ENCODE measurements at places on chromosomes 13 and 19.

- DNase-seq = no peak
Observed at GRCh38 chr13:94435604-94436226, 43.8 kb downstream of the DCT start.

DNA sequence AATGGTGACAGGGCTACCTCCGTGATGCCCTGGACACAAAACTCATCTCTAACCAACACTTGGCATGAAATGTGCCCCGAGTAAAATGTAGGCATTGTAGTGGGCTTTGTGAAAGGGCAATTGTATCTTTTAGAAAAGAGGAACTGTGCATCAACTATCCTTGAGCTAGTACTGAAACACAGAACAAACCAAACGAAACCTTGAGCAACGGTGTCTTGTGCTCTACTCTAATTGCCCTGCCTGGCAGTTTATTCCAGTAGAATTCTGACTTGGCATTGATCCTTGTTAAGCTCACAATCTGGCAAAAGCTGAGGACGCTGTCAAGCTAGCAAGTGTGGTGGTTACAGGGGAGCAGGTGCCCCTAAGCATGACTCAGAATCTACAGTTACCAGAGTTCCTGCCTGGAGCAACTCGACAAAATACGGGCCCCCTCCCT lies 707.1 kb upstream of the SPRY2 start:
- DNase-seq = no peak

GRCh38 chr13:107422421-107422820 lies 792.9 kb downstream of the LIG4 start:
- no peak for DNase-seq

- DNase-seq = no peak
Observed at GRCh38 chr13:25910243-25910642, 141.6 kb downstream of the SHISA2 start.

- DNase-seq = no peak
Observed at GRCh38 chr13:19713186-19713965, 69.4 kb downstream of the PSPC1 start.

- DNase-seq = no peak
Observed at GRCh38 chr13:26528527-26528926, 29.0 kb upstream of the WASF3 start.

DNA sequence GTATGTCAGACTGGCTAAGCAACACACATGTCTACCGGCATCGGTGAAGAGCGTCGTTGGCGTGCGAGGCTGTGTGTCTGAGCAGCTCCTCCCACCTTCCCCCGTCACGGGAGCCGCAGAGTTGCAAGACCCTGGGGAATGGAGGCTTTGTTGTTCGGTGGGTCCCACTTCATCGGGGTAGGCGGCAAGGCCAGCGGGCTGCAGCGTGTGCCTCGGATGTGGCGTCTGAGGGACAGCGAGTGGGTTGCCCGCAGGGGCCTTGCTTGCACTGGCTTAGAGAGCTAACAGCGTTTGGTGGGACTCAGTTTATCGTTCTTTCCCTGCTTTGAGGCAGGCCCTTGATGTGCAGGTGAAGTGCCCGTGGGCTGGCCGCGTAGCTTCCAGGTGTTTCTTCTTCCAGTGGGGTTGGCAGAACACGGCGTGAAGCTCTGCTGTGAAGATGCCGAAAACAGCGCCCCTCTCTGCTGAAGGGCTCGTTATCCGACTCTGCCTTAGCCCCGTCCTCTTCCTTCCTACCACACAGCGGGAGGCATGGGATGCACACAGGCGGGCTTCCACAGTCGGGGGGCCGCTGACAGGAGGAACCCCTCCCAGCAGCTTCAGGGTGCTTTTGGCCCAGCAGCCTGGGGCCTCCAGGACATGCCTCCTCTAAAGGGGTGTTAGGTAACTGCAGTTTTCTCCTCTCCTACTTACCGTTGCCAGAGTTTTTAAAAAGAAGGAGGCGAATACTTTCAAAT lies 85.2 kb downstream of the ATP11A start:
- DNase-seq = no peak

DNA sequence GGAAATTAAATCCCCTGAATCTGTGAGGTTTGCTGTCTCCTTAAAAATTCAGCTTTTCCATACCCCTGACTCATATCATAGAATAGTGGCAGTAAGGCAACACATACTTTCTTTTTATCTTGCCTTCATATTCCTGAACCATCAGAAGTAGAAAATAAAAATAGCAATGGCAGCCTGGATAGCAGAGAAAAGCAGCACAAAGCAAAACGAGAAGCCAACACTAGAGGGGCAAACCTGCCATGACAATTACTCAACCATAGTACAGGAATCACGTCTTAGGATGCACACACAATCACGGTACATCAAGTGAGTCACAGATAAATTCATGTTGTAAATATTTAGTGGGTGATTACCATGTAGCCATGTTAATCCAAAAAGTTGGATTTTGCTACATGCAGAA lies 343.0 kb downstream of the ITGBL1 start:
- DNase-seq = no peak

DNA sequence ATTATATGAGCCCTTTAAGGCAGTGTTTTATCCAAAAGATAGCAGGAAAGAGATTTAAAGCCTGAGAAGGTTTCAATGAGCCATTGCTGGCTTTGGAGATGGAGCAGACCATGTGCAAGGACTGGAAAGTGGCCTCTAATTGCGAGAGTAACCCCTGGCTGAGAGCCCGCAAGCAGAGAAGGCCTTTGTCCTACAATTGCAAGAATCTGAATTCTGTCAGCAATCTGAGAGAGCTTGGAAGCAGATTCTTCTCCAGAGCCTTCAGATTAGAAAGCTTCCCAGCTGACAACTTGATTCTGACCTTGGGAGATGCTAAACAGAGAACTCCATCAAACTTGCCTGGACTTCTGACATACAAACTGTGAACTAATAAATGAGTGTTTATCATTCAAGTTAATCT lies 528.7 kb upstream of the KLF12 start:
- DNase-seq = no peak

DNA sequence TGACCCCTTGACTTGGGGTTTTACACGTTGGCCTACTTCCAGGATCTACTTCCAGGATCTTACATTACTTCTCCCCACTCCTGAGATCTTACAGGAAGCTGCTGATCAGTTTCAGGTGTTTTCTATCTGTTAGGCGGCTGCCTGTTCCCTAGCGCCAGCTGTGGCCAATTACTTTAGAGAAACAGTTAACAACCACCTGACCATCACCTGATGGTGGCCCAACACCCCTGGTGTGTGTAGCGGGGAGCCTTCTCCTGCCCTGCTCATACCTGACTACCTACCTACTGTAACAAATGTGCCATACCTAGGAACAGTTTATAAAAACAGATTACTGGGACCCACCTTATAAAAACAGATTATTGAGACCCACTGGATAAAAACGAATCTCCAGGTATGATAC lies 2.8 kb upstream of the POP4 start:
- no peak for DNase-seq

DNA sequence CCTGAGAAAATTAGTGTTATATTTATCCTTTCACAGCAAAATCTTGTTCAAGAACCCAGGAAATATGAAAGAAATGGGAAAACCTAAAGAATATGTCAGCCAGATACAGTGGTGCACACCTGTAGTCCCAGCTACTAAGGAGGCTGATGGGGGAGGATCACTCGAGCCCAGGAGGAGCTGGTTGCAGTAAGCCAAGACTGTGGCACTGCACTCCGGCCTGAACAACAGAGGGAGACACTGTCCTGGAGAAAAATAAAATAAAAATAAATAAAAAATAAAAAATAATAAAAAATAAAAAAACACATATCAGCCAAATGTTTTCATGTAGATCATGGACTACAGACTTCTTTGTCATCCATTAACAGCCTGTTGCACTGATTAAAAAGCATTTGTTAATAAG lies 244.8 kb upstream of the KLHL1 start:
- no peak for DNase-seq

DNA sequence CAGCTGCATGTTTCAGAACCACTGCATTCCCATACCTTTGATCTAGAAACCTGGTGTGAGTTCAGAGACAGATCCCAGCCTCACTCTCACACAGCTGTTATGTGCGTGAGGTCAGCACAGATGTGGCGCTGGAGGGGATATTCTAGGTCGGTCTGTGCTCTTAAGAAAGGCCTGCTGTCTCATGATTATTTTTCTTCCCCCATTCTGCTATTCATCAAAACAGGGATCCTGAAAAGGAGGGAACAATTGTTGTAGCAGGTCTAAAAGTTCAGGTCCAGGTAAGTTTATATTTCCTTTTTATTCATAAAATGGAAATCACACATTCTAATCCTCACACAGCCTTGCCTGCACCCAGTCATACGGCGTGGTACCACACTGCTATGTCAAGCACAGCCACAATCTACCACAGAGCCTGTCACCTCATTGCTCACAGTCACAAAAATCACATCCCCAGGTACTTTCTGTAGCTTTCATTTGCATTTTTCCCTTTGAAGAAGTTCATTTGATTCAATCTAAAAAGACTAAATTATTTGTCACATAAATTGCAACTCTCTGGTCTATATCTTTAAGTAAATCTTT lies 867 bp downstream of the ZNF546 start:
- no peak for DNase-seq

- DNase-seq = no peak
Observed at GRCh38 chr13:40342901-40343300, 323.5 kb downstream of the FOXO1 start.

- no peak for DNase-seq
Observed at GRCh38 chr19:17405250-17406045, at the start of gene BST2. TSS of gene BST2 (minus strand) at chr19:17405630. CDS start at chr19:17405575, 55 bp downstream.

DNA sequence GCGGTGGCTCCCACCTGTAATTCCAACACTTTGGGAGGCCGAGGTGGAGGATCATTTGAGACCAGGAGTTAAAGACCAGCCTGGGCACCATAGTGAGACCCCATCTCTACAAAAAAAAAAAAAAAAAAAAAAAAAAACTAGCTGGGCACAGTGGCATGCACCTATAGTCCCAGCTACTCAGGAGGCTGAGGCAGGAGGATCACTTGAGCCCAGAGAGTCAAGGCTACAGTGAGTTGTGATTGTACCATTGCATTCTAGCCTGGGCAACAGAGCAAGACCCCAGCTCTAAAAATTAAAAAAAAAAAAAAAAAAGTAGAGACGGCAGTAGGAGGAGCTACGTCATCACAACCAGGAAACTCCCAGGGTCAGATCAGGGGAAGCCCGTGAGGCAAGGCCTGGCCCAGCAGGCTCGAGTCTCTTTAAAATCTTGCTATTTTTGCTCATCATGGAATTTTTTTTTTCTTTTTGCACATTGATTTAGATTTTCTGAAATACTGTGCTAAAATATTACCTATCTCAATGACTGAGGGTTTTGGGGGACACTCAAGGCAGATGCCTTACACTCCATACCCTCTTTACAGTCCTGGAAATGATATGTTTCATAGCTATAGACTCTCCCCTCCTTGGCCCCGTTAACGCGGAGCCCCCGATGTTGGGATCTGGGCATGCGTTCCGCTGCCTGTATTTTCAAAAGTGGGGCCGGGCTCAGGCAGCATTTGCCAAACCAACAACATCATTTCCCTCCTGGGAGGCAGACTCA lies 44.4 kb upstream of the USE1 start:
- no peak for DNase-seq

GRCh38 chr19:10152100-10152499 lies 32.4 kb upstream of the EIF3G start:
- no peak for DNase-seq

DNA sequence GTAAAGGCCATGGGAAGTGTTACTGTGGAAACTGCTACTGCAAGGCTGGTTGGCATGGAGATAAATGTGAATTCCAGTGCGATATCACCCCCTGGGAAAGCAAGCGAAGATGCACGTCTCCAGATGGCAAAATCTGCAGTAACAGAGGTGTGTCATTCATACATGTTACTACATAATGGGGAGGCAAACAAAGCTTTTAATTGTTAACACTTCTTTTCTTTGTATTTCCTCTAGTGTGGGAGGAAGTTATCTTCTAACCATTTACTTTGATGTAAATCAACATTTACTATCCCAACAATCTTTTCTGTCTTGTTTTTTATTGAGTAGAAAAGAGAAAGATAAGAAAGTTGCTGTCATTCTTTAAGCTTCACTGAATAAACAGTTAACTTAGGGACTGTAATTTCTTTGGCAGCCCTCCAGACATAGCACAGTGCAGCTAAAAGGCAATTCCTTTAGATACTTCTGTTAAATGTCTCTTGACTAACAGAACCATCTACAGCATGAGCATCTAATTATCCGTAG lies 126.9 kb downstream of the ITGBL1 start:
- DNase-seq = no peak

DNA sequence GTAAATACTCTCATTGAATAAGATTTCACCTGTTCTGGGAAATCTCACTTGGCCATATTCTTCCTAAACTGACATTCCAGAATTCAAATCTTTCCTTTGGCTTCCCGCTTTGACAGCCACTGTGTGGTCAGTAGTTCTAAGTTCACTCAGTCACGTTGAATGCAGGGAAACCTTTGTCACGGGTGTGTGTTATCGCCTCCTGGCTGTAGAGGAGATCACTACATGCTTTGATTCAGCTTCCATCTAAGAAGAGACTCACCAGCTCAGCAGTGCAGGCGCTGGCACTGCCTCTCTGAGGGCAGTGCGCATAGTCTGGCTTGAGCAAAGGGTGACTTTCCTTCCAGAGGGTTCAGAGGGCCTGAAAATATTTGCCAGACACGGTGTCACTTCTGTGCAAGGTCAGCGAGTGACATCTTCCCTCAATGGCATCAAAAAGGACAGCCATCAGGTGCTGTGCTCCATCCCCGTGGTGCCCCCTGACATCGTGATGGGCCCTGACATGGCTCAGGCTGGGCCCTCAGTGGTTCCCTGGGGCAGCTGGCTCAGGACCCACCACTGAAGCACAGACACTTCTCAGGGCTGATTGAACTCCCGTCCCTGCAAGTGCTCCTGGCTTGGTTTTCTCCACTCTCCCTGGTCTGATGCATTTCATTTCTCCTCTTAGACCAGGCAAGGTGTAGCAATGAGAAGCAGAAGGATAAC lies 635.4 kb upstream of the ARGLU1 start:
- no peak for DNase-seq

DNA sequence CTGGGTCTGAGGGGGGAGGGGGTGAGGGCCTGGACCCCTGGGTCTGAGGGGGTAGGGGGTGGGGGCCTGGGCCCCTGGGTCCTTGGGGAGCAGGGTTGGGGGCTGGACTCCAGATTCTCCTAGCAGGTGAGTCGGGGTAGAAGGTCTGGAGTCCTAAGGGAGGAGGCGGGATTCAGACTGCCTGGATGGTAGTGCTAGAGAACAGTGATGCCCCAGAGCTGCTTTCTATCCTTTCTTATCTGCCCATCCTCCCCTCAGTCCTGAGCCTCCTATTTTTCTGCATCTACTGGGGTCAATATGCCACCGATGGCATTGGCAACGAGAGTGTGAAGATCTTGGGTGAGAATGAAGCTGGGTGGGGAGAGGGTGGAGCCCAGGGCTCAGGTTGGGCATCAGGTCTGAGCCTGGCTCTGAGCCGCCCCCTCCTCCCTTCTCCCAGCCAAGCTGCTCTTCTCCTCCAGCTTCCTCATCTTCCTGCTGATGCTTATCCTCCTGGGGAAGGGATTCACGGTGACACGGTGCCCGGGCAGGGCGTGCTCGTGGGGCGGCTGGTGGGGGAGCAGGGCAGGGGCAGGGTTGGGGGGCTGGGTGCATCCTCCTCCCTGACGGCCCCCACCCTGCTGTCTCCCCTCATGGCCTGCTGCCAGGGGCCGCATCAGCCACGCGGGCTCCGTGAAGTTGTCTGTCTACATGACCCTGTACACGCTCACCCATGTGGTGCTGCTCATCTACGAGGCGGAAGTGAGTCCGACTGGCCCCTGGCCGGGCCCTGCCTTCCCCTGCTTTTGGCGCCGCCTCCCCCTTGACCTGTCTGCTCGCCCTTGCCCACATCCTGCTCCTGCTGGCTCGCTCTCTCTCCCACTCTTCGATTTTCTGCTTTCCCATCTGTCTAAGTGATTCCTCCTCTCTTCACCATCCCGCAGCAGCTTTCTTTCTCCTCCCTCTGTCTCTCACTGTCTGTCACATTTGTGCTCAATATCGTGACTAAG lies 3.4 kb downstream of the TMEM145 start:
- DNase-seq = no peak
